ENCODE measurements at places on chromosomes 4 and X. TPM values are rescaled to one million over a fixed set of nuclear protein-coding genes. Genes with fewer than 3 reads are reported as not detected.

GRCh38 chr4:8283161-8283560 is 13.6 kb downstream of the HTRA3 start:
- no peak for DNase-seq

DNA sequence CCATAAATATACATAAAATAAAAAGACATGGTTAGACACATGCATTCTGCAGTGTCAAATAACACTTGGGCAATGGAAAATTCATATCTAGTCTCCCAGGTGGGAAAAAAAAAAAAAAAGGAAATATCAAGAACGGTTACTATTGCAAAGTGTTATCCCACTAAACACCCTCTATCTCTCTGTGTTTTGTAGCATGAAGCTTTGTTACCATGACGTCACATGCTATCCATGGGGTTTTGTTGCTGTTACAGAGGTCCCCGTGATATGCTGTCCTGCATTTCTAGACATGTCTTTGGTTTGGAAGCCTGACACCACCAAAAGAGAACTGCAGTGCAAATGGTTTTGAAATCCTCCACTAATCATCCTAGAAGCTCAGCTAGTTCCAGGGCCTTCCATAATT is 50.7 kb upstream of the TLR3 start:
- DNase-seq: no peak

- no peak for DNase-seq
Measured at GRCh38 chr4:186146458-186146857, 42.0 kb downstream of the FAM149A start.

DNA sequence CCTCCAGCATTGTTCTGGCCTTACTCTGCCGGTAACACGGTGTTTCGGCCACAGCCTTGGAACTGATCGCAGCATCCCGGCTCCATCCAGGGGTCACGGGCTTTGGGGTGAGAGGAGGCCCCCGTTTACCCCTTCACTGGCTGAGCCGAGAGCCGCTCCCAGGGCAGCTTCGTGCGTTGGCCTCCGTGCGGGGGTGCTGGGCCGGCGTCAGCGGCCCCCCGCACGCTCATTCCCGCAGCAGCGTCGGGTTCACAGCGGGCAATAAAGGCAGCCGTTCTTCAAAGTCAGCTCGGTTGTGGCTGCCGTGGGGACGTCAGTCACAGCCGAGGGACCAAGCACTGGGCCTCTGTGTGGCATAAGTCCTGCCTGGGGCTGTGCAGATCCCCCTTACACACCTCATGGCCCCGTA is 25.3 kb upstream of the PLCXD1 start:
- no peak for DNase-seq

DNA sequence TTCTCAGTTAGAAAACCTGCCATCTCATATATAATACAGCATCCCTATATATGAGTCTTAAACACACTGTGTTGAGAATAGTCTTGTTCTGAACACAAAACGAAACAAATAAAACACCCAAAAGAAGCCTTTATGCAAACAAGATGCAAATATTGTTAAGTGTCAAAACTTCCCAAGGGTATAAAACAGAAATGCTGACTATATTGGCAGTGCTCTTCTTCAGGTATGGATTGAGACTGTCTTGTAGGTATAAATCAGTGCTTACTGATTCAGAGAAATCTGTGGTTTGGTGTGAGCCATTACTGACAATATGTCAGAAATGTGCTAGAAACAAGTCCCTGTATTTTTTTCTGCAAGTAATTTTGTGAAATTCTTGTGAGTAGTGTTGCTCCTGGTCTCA is 82.8 kb upstream of the CTSO start:
- no peak for DNase-seq

DNA sequence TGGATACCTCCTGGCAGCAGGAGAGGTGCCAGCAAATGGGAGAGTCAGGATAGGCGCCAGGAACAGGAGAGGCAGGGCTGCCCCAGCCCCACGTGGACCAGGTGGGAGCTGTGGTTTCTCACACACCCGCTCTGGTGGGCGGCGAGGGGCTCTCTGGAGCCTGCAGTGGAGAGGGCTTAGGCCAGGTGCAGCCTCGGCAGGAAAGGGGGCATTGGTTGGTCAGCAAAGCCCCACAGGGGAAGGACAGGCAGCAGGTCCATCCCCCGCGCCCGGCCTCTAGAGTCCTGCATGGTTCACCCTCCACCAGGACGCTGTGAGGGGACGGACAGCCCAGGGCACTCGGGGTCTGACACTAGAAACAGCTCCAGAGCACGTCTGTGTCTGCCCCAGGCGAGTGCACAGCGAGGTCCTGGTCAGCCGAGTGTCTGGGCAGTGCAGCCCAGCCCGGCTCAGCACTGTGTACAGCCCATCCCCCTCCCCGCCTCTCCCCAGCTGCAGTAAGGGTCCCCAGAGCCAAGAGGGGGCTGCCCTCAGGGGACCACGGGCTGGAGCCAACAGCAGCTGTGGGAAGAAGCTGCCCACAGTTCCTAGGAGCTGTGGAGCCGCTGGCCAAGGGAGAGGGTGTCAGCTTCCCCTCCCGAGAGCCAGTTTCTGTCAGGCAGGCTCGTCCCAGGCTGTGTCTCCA is 8.2 kb downstream of the ATP5ME start:
- DNase-seq: no peak

DNA sequence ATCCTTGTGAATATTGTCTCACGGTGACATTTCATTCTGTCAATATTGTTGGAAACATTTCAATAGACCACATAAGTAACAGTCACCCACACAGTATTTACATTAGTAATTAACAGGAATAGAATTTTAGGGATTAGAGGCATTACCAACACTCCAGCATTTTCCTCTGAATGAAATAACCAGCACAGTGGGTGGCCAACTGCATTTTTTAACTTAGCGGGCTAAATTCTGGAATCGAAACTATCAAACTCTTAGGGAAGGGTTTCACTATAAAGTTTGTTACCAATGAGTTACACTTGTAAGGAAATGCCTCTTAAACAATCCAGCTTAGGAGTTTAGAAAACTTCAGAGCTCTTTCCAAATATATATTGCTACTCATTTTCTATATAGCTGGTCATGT is 403.0 kb downstream of the ADGRL3 start:
- no peak for DNase-seq

The VCX2 gene
- not detected for total RNA-seq

The RRH gene
- total RNA-seq: not detected

The CENPI gene
- 19.4 TPM for total RNA-seq

The RBM46 gene
- total RNA-seq: not detected

Measured in activated CD8-positive, alpha-beta T cell treated with anti-CD3 and anti-CD28 coated beads for 36 hours (primary cell).